Neural crest cell (in vitro differentiated cells): ENCODE measurements at places on chromosomes 12 and 14.

DNA sequence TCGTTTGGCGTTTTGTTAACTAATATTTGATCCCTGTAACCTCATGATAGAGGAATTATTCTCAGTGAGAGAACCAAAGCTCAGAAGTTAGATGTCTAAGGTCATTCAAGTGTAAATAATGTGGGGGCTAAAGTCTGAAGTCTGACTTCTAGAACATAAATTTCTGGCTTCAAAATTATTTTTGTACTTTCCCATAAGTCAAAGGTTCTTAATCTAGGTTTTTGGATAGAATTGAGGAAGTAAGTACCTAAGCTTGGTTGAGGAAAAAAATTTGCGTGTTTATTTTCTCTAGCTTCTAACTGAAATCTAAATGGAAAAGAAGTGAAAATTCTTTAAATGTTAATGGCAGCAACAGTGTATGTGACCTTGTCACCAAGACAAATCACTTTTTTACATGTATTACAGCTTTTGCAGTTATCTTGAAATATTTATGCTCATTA lies 2.3 kb downstream of the LARP4 start:
- DNase-seq, result no peak

DNA sequence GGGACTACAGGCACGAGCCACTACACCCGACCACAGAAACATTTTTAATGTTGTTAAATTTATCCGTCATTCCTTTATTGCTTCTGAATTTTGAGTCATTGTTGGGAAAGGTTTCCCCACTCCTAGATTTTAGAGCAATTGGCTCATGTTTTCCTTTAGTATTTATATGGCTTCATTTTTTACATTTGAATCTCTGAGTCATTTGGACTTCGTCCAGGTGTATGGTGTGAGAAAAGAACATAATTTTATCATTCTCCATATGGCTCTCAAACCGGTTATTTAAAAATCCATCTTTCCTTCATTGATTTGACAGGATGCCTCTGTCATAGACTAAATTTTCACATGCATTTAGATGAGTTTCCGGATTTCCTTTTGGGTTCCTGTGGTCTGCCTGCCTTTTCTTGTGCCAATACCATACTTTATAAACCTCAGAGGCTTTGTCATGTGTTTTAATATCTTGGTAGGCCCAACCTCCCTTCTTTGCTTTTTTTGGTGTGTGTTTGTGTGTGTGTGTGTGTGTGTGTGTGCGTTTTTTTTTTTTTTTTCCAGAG lies 30.9 kb downstream of the LRTM2 start:
- no peak for DNase-seq

DNA sequence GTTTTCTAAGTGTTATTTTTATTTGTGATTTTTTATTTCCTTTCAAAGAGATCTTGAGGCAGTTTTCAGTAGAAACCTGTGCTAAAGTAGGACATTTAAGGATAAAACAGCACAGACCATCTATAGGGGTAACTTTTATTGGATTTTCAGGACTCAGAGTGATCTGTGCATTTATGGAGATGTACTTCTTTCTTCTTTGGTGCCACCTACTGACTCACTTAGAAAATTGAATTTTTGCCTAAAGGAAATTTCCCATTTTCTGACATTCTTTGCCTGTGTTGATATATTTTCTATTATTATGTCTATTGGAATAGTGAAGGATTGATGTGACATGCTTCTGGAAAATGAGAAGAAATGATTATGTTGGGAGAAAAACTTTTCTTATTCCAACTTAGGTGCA lies 113.0 kb downstream of the UNC79 start:
- DNase-seq, result no peak

DNA sequence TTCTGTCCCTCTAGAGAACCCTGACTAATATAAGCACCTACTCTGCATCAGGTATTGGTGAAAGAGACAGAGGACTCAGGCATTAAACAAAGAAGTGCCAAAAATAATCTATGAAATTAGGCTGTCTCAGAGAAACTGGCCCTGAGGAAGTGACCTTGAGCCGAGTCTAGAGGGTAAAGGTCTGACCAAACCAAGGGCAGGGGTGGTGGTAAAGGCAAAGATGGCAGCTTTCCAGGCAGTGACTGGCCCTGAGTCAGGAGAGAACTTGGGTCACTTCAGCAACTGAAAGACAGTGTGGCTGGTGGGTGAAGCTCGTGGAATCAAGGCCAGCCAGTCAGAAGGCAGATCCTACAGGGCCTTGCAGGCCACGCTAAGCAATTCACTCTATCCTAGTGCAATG lies 30.6 kb downstream of the CDKL1 start:
- no peak for DNase-seq

DNA sequence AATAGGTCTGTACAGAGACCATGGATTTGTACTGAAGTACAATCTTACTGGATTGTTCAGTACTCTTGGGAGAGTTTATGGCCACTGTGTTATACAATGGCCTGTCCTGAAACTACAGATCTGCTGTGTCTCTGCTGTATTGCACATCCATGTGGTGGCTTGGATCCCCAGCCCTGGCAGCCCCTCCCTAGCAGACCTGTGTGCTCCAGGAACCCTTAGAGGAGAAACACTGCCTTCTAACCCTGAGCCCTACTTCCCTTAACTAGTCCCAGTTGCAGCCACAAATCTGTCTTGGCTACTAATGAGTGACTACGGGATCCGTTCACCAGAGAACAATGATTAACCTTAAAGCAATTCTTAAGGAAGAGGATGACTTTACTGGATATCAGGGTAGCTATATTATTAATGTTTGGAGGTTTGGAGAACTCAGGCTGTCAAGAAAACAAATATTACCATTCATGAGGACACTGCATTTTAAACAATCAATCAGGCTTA lies 27.7 kb downstream of the RNF34 start:
- no peak for DNase-seq

DNA sequence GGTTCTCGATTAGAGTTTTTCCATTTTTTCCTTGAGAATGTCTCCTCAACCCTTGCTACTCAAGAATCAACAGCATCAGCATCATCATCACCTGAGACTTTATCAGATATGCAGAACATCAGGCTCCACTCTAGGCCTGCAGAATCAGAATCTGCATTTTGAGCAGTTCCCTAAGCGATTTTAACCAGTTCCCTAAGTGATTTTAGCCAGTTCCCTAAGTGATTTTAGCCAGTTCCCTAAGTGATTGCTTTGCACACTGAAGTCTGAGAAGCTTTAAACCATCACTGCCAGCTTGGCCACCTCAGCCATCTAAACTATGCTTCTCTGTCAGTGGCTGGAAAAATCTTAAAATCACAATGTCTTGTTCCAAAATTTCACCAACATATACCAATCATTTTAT lies 29.4 kb upstream of the SLC38A1 start:
- DNase-seq, result no peak

DNA sequence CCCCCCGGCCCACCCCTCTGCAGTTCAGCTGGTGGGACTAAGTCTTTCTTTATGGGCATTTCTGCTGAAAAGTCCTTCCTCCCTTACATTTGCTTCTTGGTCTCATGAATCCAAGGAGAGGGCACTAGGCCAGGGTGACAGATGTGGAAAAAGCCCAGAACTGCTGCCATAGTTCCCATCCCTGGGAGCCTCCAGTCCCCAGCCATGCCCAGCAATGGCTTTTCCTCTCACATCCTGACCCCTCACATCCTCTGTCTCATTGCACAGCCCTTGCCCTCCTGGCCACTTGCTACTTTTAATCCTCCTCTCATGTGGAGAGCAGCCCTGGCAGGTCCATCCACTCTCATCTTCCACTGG lies 122.5 kb downstream of the ZFP36L1 start:
- no peak for DNase-seq

DNA sequence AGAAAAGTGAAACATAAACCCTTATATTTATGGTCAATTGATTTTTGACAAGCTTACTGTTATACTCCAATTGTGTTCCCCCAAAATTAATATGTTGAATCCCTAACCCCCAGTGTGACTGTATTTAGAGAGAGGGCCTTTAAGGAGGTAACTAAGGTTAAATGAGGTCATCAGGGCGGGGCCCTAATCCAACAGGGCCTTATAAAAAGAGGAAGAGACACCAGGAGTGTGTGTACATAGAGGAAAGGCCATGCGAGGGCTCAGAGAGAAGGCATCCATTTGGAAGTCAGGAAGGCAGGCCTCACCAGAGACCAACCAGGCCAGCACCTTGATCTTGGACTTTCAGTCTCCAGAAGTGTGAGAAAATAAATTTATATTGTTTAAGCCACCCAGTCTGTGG lies 6.5 kb upstream of the VTI1B start:
- no peak for DNase-seq

- DNase-seq, result no peak
Observed at GRCh38 chr12:76084863-76085519, 506 bp upstream of the NAP1L1 start.

- DNase-seq, result no peak
Observed at GRCh38 chr14:50670196-50670865, 2.2 kb upstream of the SAV1 start.

- no peak for DNase-seq
Observed at GRCh38 chr14:34254571-34254970, 207.5 kb downstream of the SPTSSA start.

GRCh38 chr12:121095544-121096198 lies 37.0 kb upstream of the P2RX7 start:
- peak; percentile 83 for DNase-seq

DNA sequence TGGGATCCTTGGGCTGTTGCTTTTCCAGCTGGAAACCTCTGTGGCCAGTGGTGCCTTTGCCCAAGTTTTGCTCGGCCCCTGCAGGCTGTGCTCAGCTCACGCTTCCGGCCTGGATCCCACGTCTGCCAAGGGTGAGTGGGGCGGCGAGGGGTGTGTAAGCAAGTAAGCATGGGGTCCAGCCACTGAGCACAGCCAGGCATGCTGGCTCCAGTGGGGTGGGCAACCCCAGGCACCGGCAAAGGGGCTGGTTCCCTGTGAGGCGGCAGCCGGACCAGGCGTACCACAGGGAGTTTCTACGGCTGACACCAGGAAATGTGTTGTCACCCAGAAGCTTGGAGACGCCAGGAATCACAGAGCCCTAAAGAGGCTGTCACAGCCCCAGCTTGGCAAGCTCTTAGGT lies 393.4 kb upstream of the CCDC196 start:
- DNase-seq, result no peak

GRCh38 chr14:29421156-29421728 lies 506.4 kb downstream of the PRKD1 start:
- DNase-seq, result no peak

DNA sequence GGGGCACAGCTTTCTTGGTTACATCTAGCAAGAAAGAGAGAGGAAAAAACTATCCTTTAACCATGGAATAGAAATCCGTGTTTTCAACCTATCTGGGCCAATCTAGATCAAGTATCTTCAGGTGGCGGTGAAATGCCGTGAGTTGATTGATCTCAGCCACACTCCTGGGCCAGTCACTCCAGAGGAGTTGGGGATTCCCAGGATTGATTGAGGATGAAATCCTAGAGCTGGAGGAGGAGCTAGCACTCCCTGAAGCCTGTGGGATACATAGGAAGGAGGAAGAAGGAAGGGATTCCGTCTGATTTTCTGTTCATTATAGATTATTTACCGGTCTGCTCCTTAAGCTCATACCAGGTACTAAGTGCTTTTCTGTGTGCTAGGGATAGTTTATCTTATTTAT lies 106.3 kb upstream of the ARID2 start:
- DNase-seq, result no peak

DNA sequence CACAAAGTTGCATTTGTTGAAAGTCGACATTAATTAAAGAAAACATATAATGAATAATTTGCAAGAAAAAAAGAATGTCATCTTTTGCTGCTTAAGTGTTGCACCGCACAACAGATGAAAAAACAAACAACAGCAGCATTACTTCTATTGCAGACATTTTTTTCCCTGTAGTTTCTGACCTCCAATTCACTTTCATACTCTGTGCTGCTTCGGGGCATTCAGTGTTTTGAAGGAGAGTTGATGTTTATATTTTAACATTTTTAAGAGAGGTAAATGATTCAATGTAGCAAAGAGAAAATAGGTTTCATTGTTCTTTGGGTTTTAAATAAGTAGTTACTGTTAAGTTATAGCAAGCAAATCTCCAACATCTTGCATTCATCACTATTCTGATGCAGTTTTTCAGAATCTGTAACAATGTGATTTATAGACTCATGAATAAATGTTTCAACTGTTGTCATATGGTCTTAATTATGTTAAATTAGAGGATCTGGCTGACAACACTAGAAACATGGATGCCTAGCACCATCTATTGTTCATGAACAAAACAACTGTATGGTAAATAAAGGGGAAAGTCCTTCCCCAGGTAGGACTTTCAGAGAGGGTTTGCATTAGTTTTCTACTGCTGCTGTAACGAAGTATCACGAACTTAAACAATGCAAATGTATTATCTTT lies 168.1 kb downstream of the BCAT1 start:
- no peak for DNase-seq

DNA sequence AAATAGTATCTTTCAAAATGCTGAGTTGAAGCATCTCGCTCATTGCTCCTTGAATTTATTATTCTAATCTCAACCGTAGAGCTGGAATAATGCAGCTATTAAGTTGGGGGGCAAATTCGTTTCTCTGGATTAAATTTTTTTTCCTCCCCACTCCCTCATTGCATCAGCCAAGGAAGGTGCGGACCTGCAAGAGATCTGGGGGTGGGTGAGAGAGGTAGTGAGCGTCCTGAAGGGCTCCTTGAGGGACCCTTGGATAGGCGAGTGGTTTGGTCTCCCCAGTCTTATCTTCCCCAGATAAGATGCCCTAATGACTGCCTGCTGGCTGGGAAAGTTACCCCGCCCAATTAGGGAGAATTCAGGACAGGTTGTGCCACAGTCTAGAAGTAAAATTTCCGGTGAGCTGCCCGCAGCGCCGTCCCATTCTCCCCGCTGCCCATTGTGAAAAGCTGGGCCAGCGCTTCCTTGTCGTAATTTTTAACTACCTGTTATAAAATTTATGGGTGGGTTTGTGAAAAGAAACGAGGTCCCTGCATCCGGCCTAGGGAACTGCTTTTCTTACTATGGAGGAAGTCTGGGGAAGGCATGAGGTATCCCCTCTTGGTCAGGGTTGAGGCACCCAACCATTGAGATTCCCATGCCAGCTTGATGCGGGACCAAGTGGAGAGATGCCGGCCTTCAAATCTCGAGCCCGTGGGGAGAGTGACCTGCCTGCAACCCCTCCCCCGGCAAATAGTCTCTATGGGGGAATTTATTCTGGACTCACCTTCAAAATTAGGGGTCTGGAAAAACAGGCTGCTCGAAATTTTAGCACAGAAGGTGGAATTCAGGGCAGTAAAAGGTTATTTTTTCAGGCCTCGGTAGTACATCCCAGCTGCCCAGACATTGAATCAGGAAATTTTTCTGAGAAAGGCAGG lies 6.5 kb downstream of the HOXC8 start:
- DNase-seq, result no peak

GRCh38 chr12:27094726-27095125 lies 12.3 kb upstream of the C12orf71 start:
- DNase-seq, result no peak

DNA sequence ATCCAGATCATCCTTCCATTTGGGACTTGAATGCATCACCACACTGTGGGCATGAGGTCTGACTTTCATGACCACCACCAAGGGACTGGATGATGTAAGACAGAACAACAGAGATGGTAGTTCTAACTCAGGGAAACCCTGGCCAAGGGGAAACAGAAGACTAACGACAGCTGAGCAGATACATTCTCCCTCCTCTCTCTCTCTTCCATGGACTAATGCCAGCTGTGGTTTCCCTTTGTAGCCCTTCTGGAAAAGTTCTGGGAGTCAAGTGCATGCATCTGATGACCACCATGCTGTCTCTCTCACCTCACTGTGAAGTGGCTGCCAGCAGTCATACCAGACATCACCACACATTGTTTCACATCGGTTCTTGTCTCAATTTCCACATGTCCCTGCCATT lies 3.4 kb downstream of the TAS2R30 start:
- no peak for DNase-seq

GRCh38 chr12:5371631-5372030 lies 60.3 kb upstream of the NTF3 start:
- DNase-seq, result no peak
